Jurkat, Clone E6-1 (cell line): ENCODE measurements at places on chromosomes 7 and 10.
A peak's percentile ranks its signal among the peaks of the same experiment; 100 is the strongest.

DNA sequence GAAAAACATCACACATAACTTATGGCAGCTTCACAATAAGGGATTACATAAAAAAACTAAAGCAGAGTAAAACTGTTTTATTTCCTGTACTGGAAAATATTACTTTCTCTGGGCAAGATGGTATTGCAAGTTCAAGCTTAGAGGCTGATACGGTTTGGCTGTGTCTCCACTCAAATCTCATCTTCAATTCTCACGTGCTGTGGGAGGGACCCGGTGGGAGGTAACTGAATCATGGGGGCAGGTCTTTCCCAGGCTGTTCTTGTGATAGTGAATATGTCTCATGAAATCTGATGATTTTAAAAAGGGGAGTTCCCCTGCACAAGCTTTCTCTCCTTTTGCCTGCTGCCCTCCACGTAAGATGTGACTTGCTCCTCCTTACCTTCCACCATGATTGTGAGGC is 5.1 kb upstream of the LRRC27 start:
- DNase-seq: no peak

DNA sequence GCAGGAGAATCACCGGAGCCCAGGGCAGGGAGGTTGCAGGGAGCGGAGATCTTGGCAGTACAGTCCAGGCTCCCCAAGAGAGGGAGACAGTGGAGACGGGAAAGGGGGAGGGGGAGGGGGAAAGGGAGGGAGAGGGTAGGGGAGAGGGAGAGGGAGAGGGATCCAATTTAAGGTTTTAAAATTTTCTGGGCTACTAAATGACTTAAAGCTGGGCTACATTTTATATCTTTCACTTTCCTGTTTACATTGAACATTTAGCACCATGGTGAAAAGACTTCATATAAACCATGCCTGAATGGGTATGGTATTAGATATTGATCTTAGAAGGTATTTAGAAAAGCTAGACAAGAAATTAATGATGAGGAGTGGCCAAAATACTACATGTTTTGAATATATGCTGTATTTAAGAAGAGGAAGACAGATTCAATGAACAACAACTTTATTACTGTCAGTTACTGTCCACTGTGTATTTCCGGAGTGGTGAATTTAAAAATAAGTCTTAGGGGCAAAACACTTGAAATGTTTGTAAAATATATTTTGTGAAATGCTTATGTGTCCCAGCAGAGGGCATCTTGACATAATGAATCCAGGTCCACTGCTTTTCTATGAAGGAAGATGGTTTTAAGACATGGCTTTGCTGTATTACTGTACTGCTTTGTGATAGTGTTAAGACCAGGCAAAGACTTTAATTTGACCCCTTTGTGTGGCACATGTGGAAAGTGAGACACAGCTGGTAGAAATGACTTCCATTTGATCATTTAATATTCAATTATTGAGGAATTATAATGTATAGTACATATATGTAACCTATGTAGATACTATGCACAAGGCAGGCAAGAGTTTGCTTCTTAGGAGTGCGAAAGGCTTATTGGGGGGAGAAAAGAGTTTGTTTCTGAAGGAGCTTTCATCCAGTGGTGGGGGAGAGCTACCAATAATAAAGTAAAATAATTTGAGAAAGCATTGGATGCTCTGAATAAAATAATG is 52.8 kb downstream of the NRF1 start:
- peak; percentile 59 for DNase-seq

GRCh38 chr7:130733931-130734814 is at the start of gene KLF14:
KLF14 (minus strand) TSS chr7:130734207; CDS start chr7:130734033, 174 bp downstream.
- no peak for DNase-seq

- DNase-seq: peak; percentile 38
These were observed 38.2 kb downstream of the PROSER2 start for GRCh38 chr10:11861341-11861740.

GRCh38 chr10:21313691-21314090 is 211.8 kb downstream of the SKIDA1 start:
- no peak for DNase-seq

DNA sequence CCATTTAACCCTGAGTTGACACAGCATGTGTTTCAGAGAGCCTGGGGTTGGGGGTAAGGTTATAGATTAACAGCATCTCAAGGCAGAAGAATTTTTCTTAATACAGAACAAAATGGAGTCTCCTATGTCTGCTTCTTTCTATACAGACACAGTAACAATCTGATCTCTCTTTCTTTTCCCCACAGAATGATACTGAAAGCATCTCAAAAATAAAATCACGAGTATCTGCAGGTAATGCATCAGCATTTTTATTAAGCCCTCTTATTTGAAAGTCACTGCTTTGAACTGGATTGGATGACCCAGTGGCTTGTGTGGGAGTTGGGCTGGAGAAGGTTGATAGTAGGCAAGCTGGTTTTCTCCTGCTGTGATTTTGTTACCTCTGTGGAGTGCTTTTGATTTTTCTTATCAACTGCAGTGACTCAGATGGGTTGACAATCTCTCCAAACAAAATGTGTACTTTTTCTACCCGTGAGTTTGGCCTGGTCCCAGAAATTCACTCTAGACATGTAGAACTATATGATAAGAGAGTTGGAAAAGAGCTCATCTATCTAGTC is 253.5 kb upstream of the PRKCQ start:
- DNase-seq: no peak

GRCh38 chr10:69348816-69349541 is 67.7 kb downstream of the TACR2 start:
- no peak for DNase-seq

- DNase-seq: no peak
These were observed 724 bp downstream of the CFAP46 start for GRCh38 chr10:132941640-132942051.

DNA sequence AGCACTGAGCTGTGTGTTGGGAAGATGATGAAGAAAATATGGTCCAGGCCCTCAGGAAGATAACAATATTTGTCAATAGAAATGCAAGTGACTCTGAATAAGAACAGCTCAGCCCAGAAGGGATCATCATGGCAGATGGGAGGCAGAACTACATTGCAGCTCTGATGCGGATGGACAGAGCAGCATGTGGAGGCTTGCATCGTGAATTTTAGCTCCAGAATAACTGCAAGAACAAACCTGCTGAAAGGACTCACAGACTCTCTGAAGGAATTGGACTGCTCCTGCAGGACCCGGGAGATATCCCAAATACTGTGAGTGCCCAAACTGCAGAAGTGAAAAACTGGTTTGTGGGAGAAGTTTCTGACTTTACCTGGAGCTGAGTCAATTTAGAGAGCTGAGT is 80.6 kb upstream of the LAMB4 start:
- DNase-seq: no peak

DNA sequence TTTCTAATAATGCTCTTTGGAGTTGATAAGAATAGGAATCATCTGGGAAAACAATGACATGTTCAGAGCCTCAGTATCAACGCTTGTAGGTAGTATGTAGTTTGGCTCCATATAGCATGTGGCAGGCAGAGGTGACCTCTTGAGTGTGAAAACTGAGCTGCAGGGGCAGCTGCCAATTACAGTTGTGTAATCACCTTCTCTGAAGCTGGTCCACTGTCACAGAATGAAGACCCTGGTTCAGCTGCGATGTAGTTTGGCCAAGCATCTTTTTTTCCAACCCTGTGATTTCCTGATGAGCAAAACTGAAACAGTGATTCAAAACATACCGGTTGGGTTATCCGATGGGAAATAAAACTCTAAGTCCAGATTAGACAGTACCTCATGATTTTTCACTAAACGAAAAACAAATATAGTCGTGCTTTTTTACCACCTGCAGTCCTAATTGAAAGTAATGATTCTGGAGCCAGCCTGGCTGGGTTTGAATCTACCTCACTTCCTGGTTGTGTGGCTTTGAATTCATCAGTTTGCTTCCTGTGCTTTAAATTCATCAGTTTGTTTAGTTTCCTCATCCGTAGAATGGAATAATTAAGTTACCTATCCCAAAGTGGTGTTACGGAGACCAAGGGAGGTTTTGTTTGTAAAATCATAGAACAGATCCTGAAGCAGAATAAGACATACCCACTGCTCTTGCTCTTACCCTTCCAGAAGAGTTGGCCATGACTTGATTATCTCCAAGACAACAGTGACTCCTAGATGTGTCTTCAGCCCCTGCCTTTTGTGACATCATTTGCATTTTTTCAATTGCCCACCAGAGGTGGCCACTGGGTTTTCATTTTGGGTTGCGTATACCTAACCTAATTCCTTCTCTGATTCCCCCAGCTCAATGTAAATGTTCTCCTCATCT is 87.4 kb downstream of the CELF2 start:
- peak; percentile 38 for DNase-seq

DNA sequence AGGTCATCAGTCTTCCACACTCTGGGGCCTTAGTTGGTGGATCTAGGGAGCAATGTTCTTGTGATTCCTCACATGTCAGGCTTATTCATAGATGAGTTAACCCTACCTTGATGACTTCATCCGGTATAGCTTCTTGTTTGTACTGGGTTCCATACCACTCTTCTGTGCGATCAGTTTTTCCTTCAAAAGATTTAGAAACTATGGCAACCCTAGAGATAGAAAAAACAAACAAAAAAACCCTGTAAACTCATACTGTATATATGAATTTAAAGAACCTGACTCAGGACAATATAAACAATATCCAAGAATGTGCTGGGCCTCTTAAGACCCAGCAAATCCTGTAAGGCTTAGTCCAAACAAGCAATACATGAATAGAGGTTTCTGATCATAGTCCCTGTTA is 83.5 kb downstream of the IDE start:
- no peak for DNase-seq

GRCh38 chr10:117569610-117570390 is 27.3 kb downstream of the EMX2 start:
- no peak for DNase-seq

GRCh38 chr7:117200786-117201458 is 121.9 kb downstream of the WNT2 start:
- no peak for DNase-seq

DNA sequence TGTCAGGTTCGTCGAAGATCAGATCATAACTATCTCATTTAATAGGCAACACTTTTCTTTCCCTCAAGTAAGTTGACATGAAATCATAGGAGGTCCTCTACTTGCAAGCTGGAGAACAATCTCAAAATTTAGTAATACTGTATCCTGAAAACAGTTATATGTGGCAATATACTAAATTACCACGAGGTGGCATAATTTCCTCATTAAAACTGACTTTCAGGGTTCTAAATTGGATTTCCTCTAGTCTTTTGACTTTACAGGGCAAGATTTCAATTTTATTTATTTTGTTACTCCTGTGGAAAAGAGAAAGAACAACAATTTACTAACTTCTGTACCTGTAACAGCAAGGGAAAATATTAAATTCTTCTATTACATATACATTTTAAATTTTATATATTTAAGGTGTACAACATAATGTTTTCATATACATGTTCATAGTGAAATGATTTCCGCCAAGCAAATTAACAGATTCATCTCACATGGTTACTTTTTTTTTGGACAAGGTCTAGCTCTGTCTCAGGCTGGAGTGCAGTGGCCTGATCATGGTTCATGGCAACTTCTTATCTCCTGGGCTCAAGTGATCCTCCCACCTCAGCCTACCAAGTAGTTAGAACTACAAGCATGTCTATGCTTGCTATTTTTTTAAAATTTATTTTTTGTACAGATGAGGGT is 53.4 kb upstream of the CYP2C18 start:
- DNase-seq: peak; percentile 42

DNA sequence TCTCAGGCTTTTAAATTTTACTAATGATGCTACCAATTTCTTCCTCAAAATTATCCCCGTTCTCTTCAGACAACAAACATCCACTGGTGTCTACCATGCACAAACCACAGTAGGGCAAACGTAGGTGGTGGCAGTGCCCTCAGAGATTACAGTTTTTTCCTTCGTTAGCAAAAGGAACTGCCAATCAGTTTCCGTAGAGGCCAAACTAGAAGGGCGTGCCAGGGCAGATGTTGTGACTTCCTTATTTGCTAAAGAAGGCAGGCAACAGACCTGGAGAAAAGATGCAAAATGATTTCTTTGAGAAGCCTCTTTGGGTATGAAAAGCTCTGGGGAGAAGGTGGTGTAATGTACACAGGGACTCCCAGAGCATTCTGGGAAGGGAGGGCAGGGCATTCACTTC is 7.6 kb upstream of the FAM180A start:
- no peak for DNase-seq

GRCh38 chr7:30925913-30926312 is 14.3 kb downstream of the AQP1 start:
- no peak for DNase-seq

DNA sequence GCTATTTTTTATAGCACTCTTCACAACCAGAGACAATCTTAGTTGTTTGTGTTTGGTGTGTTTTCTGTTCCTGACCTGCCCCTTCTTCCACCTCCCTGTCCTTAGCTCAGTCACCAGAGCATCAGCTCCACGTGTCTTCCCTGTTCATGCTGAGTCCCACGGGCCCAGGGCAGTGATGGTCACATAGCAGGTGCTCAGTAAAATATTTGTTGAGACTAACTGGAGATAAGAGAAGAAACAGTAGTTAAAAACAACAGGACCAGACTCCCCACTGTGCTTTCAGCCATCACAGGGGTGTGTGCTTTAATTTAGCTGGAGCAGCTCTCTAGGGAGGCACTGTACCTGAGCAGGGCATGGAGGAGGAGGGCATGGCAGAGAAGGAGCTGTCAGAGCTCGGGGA is 307.3 kb upstream of the ZNF32 start:
- DNase-seq: no peak

- no peak for DNase-seq
These were observed 775.5 kb downstream of the LRMDA start for GRCh38 chr10:76206797-76207352.

GRCh38 chr10:92590623-92591549 is 2.0 kb upstream of the KIF11 start:
- DNase-seq: peak; percentile 72

DNA sequence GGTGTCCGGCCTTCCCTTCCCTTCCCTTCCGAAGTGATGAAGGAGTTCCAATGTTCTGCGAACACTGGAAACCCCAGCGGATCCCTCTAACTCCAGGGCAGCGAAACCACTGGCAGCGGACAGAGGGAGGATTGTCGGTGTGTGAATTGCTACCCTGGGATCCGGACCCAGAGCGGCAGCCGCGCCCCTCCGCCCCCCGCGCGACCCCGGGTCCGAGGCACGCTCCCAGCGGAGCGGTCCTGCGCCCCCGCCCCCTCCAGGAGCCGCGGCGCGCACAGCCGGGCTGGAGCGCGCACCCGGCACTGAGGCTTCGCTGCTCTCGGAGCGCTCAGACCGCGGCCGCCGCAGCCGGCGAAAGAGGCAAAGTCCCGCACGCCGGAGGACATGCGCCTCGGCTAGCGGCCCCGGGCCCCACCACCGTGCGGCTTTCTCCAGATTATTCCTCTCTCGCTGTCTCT is at the start of gene PTPRZ1:
PTPRZ1 (plus strand) TSS at position 331 of the 458 bp plus-strand sequence. CDS start 339 bp downstream, outside the sequence.
- DNase-seq: no peak

- DNase-seq: peak; percentile 14
These were observed 54.4 kb upstream of the PDSS1 start for GRCh38 chr10:26642896-26643653.

DNA sequence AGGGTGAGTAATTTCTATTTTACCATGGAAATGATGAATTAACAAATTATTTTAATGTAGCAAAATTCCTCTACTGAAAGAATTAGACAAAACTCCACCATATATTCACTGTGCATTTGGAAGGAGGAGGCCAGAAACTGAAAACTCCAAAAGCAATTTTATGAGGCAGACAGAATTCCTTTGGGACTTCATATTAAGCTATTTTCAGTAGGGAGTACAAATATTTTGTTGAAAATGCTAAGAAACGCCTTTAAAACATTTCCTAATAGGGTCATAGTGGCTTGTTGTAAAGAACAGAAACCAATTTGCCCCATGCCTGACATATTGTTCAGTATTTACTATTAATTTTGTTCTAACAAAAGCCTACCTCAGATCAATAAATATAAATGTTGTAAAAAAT is 117.8 kb downstream of the TES start:
- no peak for DNase-seq

- DNase-seq: no peak
These were observed 75.7 kb downstream of the VWDE start for GRCh38 chr7:12327922-12328321.
